ENCODE measurements at places on chromosomes 12 and 14.

GRCh38 chr14:44613061-44613712 lies 106.1 kb upstream of the FSCB start:
- no peak for DNase-seq

- peak; percentile 67 for DNase-seq
Measured at GRCh38 chr12:47190271-47190750, 110.6 kb upstream of the AMIGO2 start.

DNA sequence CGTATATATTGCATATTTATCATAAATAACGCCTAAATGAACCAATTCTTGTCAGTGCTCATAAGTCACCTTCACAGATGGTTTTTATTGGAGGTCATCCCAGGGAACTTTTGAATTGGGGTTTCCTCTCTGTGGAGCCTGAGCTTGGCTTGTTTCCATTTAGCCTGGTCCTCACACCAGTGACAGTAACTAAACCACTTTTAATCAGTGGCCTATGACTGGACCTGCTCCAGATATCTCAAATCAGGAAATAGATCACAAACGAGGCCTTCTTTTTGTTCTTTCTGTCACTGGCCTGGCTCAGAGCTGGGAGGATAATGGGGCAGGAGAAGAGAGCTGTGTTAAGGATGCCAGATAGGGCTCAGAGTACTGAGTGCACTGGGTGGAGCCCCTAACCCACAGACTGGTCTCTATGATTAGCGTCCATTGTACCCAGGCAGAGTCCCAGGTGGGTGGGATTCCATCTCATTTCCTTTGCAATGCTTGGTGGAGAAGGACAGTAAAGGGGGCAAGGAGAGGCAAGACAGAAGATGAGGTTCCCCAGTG lies 92.4 kb downstream of the NUAK1 start:
- DNase-seq: no peak

GRCh38 chr12:103841690-103842584 lies 903 bp upstream of the NT5DC3 start:
- peak; percentile 73 for DNase-seq

DNA sequence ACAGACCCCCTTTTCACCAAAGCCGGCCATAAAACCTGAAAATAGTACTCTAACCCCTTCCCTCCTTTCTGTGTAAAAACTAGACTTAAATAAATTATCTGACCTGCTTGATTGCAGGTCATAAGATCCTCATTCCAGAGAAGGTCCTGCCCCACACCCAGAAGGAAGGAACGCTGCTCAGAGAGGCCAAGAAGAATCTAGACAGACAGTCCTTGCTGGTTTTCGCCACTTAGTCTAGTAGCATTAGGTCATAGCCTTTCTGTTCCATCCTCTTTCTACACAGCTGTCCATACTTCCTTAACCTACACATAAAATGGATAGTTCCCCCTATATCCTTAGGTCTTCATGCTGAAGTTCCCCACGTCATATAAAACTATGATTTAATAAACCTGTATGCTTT lies 83.7 kb upstream of the IGF1 start:
- no peak for DNase-seq

DNA sequence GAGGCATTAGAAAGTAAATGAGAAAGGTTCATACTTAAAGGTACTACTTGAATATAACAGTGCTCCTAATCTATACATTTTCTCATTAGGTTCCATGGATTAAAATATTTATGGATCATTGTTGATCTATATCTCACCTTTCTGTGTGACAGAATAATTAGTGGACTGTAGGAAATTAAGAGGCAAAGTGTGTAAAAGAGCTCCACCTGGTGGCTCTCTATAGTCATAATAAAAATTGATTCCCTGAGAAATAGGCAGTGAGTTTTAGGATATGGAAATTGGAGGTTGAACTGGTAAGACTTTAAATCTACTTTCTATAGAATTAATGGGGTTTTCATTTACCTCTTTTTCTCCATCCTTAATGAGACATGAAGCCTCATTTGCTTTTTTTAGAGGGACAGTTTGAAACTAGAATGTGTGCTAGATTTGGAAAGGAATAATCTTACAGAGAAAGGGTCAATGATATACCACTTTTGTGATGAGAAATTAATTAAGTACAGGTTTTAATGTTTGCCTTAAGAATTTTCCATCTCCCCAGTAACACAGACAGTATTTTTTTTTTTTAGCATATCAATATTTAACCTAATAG lies 11.8 kb upstream of the DERA start:
- no peak for DNase-seq

- no peak for DNase-seq
Measured at GRCh38 chr12:31021809-31022494, 51.7 kb upstream of the DDX11 start.

DNA sequence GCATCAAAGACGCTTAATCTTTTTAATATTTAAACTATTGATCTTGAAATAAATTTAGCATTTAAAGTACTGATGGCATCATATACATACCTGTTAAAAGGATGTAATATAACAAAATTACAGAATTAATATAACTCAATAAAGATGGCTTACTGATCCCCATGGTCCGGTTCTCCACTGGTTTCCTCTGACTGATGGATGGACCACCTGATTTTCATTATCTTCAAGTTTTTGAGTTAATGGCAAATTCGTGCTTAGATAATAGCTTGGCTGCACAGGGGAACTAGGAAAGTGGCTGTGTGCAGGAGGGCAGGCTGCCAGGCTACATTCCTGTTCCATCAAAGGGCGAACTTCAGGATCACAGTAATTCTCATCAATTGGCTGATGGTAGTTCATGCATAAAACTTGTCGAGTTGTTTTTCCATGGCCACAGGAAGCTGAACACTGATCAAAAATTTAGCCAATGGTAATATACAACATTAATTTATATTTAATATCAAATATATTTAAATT lies 123.9 kb downstream of the ADAMTS20 start:
- no peak for DNase-seq

- DNase-seq: no peak
Measured at GRCh38 chr12:111584959-111585358, 14.2 kb downstream of the ATXN2 start.

DNA sequence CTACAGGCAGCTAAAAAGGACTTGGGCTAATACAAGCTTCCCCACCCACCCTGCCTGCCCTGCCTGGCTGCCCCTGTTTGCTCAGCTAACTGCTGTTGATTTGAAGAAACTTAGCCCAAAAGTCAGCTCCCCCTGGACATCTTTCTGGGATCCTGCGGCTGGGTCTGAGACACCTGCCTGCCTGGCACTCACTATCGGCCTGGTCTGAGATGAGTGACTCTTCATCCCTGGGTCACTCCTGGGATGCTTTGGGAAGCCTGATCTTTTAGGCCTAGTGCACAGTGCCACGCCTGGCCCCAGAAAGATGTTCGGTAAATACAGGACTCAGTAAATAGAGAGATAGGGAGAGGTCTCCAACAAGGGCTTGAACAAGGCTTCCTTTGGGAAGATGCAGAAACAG lies 211.3 kb upstream of the DIO3 start:
- DNase-seq: peak; percentile 8
